ENCODE measurements at places on chromosomes 16 and 17.

- no peak for DNase-seq
Measured at GRCh38 chr17:77837917-77838316, 120.6 kb upstream of the TNRC6C start.

DNA sequence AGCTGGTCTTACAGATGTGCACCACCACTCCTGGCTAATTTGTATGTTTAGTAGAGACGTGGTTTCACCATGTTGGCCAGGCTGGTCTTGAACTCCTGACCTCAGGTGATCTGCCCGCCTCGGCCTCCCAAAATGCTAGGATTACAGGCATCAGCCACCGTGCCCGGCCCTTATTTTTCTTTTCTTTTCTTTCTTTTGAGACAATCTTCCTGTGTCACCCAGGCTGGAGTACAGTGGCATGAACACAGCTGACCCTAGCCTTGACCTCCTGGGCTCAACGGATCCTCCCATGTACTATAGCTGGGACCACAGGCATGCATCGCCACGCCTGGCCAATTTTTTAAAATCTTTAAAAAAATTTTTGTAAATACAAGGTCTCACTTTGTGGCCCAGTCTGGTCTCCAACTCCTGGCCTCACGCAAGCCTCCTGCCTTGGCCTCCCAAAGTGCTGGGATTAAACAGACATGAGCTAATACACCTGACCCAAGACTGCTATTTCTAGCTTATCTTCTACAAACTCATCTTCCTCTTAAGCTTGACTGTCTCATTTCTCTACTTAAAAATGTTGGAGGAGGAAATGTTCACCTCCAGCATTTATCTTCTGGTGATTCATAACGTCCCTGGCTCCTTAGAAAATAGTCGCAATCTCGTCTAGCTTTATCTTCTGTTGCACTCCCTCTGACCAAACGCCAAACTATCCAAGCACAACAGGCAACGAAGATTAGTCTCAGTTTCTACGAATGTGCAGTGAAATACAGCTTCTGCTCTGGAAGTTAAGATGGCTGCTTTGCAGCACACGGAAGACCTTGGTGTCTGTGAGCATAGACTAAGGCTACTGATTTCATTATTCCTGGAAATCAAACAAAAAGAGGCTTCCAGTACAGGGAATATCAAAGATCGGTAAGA lies 8.2 kb upstream of the TMEM94 start:
- no peak for DNase-seq

DNA sequence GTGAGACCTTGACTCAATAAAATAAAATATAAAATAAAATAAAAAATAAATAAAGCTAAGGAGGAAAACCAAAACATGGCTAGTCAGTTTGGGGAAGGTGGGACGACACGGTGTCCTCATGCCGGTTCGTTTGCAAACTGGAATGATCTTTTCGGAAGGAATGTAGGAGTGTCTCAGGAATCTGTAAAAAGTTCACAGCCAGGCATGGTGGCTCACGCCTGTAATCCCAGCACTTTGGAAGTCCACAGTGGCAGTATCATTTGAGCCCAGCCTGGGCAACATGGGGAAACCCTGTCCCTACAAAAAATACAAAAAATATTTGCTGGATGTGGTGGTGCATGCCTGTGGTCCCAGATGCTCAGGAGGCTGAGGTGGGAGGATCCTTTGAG lies 14.7 kb upstream of the RPTOR start:
- DNase-seq: no peak

DNA sequence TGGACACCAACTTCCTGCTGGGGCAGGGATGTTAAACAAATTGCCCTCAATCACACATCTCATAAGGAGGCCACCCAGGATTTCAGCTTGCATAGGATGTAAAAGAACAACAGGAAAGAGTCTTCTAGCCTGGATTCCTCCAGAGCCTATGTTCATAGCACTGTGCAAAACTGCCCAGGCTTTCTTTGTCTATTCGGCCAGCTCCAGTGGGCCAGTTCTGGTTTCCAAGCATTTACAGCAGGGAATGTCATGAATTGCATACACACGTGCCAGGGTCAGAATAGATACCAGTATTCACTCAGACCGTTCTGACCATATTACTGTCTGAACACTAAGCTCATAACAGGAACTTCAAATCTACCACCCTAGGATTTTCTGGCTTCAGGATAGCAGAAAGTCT lies 273.2 kb downstream of the CDH8 start:
- DNase-seq: no peak

DNA sequence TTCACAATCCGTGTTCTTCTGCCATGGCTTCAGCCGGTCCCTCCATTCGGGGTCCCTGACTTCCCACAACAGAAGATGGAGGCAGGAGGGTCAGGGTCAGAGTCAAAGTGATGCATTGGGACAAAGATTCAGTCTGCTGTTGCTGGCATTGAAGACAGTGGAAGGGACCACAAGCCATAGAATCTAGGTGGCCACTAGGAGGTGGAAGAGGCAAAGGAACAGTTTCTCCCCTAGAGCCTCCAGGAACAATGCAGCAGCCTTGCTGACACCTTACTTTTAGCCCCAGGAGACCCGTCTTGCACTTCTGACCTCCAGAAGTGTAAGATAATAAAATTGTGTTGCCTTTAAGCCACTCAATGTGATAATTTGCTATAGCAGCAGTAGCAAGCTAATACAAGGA lies 55.9 kb downstream of the MFSD11 start:
- no peak for DNase-seq

DNA sequence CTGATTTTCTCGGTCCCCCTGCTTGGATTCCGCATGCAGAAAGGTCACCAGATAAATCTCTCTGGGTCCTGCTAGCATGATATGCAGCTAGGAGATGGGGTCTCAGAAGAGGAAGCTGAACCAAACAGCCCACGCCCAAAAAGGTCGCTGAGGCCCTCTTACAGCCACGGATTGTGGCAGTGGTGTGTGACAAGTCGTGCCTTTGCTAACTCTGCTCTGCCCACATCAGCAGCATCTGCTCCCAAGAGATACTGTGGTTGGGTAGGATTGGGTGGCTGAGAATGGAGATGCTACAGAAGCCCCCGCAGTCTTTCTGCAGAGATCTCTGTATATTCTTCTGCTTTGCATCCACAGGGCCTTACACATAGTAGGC lies 15.2 kb upstream of the SKAP1 start:
- no peak for DNase-seq

- DNase-seq: no peak
Measured at GRCh38 chr17:73157521-73157890, 7.3 kb upstream of the SSTR2 start.

- no peak for DNase-seq
Measured at GRCh38 chr17:27283060-27283459, 10.9 kb upstream of the WSB1 start.

DNA sequence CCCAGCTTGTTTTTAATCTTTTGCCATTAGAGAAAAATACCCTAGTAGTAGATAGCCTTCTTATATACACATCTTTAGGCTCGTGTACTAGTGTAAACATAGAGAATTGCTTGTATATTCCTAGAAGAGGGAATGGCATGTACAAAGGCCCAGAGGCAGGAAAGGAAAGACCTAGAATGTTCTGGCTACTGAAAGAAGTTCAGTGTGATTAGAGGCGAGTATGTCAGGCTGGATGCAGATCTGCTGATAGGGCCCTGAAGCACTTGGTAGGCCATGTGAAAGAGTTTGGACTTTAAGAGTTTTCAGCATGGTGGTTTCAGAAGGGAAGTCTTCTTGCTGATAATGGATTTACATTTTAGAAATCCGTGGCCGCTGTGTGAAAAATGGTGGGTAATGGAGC lies 17.4 kb downstream of the CTCF start:
- DNase-seq: no peak

DNA sequence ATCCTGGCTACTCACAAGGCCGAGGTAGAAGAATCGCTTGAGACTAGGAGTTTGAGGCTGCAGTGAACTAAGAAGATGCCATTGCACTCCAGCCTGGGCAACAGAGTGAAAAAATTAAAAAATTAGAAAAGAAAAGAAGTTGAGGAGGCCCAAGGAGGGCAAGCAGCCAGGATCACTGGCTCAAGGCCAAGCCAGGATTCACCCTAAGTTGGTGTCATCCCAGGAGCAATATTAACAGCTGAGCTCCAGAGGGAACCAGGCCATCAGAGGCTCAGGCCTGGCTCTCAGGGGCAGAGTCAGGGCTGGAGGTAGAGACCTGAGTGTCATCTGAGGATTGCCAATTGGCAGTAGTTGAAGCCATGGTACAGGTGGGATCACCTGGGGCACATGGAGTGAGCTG lies 20.7 kb downstream of the DRC3 start:
- DNase-seq: no peak

DNA sequence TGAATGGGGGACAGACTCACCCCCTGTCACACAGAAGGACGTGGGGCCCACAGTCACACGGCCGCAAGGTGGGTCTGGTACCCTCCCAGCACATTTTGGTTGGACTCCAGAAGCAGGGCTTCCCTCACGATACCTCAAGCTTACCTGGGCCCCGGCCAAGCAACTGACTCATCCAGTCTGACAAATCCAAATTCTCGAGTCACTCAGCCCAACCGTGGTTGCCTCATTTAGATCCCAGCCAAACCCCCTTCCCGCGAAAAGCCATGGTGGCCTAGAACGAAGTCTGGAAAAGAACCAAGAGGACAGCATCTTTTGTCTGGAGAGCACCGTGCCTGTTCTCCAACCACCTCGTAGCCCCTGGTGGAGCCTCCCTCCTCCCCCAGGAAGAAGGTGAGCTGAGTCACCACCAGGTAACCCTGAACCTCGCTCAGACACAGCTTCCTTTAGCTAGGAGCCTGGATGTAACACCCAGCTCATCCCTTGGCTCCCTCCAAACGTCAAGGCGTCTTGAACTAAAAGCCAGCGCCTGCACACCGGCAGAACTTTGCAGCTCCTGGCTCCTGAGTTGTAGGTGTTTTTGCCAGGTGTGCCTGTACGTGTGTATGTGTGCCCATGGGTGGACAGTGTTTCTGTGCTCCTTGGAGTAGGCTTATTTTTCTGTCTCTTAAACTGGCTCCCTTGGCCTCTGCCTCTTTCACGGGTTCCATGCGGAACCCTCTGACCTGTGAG lies 78.9 kb downstream of the CMIP start:
- DNase-seq: no peak

GRCh38 chr16:75301804-75302203 lies 50.4 kb upstream of the BCAR1 start:
- no peak for DNase-seq

DNA sequence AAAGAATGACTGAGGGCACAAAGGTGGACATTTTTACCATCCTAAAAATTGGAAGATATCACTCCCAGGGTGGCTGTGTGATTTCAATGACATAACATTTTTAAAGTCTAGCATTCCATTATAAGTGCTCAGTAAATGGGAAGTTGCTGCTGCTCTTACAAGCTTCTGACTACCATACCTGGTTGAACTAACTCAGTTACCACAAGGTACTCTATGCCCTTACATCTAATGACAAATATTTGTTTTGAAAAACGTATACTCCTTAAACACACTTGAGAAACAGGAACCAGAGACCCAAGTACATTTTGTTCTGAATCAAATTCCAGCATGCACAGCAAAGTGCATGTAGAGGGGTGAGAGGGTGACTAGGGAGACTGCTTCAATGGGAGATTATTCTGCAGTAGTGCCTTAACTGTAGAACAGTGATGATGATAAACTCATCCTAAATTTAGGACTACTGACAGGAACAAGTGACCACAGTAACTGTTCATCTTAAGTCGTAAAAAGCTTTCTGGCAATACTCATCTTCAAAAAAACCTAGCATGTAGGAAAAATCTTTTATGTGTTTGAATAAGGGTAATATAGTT lies 83.5 kb downstream of the KANSL1 start:
- DNase-seq: no peak

GRCh38 chr16:1157639-1158455 lies 4.9 kb downstream of the CACNA1H start:
- DNase-seq: no peak

GRCh38 chr17:75722076-75722475 lies 817 bp downstream of the ITGB4 start:
- no peak for DNase-seq

DNA sequence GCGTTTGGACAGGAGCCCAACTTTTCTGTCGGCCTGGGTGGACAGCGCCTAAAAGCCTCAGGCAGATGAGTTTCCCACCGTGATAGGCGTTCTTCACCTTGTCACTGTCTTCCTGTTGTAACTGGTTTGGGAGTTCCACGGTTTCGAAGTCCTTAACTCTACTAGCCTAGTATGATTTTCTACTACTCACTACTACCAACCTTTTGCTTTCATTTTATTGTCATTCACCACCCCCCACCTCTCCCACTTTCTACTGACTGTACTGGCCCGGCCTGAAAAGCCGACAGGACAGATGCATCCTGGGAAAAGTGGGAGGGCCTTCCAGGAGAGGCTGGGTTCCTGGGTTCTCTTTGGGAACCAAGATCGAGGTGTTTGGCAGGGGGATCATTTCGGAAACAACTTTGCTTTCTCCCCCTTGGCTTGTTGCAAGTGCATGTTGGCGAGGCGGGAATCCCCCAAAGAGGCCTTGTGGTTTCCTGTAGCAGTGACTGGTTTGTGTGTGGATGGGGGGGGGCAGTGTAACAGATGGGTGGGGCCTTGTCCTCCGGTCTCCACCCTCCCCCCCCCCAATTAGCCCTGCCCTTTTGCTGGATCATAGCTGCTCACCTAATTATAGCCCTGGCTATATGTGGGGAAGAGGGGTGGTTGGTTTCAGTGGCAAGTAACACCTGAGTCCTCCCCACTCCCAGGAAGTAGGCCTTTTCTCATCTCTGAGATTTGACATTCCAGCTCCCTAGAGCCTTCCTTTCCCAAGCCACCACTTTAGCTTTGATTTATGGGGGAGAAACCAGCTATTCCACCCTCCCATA lies 1.4 kb downstream of the EIF5A start:
- DNase-seq: peak; percentile 88

- DNase-seq: no peak
Measured at GRCh38 chr17:3639981-3640596, 3.5 kb downstream of the CTNS start.

DNA sequence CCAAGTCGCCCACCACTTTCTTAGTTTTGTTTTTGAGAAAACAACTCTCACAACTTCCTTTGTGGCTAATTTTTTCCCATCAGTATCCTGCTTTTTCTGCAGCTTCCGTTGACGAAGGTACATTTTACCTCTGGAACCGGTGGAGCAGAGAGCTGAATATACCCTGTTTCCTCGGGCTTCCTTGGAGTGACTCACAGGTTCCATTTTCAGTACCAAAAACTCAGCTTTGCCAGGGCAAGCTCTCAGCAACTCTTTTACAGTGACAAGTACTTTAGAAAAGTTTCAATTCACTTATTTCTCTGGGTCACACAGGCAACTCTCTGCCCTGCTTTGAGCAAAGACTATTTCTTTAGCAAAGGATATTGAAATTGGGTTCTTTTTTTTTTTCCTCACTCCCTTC lies 318.9 kb downstream of the SNX29 start:
- DNase-seq: no peak

DNA sequence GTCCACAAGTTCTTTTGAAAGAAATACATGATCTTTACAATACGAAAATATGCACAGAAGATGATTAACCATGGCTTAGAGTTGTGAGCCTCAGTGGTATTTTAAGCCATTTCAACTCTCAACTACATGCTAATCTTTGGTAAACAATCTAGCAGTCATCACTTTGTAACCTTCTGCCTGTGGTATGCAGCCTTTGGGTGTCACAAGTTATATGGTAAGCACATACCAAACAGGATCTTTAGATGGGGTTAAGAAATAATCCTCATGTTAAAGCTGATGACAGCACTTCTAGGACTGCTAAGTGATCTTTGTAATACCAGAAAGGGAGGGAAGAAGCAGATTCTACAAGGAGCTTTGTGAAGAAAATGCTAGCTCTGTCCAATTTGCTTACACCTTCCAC lies 74.3 kb downstream of the CA4 start:
- DNase-seq: no peak

GRCh38 chr16:30834130-30834740 lies 47.2 kb upstream of the ZNF629 start:
- no peak for DNase-seq

Measured in stimulated activated CD8-positive, alpha-beta memory T cell treated with anti-CD3 and anti-CD28 coated beads, Interleukin-15, amount 100 ng/mL, for 4 hours (primary cell).